ENCODE measurements at places on chromosomes 2 and 18.

DNA sequence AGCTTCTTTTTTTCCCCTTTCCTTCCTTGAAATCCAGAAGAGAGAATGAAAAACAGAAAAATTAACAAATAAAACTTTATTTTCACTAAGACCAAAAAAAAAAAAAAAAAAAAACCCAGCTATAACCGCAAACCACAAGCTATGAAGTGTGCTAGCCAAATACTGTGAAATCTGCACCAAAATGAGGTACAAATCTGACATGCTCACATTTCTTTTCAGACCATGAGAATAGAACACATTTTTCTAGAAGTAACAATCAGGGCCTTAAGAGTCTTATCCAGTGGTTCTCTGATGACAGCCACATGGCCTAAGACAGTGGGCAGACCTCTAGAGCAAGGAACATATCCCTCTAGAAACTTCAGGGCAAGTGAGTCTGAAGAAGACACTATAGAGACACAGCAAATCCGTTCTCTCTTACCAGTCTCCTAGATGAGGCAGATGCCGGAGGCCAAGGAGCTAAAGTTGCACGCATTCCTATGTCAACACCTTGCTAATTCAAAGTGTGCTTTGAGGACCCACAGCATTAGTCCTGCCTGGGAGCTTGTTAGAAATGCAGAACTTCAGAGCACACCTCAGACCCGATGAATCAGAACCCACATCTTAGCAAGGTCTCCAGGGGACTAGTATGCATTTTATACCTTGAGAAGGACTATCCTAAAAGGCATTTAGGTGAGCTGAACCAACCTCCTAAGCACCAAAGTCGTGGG, 317.1 kb downstream of the MYCN start:
- no peak for DNase-seq

- DNase-seq: no peak
Measured at GRCh38 chr2:89833780-89834117, 1142.3 kb downstream of the RPIA start.

DNA sequence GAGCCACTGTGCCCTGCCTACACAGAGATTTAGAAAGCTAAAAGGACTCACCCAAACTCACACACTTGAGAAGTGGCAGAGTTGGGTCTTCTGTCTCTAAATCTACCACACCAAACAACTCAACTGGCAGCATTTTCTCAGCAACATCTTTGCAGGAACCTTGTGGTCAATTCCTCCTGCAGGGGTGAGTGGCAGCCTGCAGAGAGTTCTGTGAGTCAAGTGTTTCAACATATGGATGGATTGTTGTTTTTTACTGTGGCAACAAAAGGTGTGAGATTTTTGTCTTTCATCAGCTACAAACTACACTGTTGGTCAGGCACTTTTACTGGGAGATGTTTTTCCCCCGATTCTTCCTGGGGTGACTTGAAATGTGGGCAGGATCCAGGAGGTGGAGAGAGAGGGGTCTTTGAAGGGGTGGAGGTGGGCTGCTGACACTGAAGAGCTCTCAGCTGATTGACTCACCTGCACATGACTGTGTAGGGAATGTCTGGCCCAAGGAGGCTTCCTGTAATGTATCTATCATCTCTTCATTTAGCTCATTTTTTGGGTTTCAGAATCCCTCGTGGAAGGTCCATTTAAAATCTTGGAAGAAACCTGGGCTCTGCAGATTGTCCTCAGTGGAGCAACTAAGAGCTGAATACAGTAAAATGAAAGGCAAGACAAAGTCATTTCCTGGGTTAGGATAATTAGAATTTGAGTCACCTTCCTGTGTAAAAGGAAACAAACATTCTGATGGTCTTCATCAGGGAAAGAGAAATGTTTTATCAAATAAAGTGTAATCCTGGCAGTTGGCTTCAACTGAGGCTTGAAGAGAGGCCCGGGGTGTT, 98.6 kb downstream of the MSH2 start:
- no peak for DNase-seq

DNA sequence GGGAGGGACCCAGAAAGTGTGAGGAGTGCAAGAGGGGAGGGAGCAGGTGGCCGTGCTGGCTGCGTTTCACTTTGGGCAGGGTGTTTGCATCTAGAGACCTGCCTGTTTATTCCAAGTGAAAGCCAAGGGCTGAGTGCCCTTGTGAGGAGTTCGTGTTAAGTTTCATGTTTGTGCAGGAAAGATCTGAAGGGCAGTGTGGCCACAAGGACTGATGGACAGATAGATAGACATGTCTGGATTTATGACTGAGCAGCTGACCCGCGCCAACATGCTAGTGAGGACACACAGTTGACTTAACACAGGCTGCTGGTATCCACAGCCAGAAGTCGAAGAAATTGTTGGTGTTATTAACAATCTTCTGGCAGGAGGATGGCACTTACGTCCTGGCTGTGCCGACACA, 387.6 kb upstream of the TNP1 start:
- no peak for DNase-seq

GRCh38 chr2:159080641-159081040, 112.2 kb downstream of the TANC1 start:
- DNase-seq: no peak

- no peak for DNase-seq
Measured at GRCh38 chr2:133777574-133777960, 209.3 kb upstream of the NCKAP5 start.

GRCh38 chr18:23066060-23066459, 69.2 kb upstream of the CABLES1 start:
- no peak for DNase-seq

DNA sequence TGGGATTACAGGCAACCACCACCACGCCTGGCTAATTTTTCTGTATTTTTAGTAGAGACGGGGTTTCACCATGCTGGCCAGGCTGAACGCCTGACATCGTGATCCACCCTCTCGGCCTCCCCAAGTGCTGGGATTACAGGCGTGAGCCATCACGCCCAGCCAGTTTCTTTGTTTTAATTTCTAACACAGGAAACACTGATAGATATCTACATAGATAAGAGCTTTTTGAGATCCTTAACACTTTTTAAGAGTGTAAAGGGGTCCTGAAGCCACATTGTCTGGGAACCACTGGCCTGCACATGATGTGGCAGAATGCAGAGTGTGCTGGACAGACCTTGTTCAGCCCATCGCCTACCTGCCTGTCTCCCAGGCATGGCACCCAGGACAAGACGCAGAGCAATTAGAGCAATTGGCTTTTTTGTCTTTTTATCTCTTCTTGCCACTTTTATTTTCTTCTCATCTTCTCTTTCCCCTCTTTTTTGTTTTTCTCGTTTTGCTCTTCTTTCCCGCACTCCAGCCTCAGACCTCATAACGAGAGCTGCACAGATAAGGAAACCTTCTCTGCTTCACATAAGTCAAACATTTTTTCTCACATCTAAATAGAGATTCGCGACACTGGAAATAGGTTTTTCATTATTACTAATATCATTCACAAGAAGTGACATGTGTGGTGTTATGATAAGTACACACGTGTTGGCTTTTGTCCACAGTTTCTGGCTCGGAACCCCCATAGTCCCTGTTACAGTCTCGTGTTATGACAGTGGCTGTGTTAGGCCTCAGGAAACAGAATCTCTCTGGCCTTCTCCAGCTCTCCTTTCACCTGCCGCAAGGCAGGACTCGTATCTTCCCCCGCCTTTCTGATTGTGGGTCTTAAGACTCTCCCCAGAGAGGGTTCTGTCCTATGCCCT, 25.2 kb upstream of the GPR55 start:
- no peak for DNase-seq

GRCh38 chr18:13520306-13520705, 206.1 kb downstream of the FAM210A start:
- DNase-seq: no peak

- DNase-seq: no peak
Measured at GRCh38 chr2:29724282-29724681, 197.1 kb downstream of the ALK start.

DNA sequence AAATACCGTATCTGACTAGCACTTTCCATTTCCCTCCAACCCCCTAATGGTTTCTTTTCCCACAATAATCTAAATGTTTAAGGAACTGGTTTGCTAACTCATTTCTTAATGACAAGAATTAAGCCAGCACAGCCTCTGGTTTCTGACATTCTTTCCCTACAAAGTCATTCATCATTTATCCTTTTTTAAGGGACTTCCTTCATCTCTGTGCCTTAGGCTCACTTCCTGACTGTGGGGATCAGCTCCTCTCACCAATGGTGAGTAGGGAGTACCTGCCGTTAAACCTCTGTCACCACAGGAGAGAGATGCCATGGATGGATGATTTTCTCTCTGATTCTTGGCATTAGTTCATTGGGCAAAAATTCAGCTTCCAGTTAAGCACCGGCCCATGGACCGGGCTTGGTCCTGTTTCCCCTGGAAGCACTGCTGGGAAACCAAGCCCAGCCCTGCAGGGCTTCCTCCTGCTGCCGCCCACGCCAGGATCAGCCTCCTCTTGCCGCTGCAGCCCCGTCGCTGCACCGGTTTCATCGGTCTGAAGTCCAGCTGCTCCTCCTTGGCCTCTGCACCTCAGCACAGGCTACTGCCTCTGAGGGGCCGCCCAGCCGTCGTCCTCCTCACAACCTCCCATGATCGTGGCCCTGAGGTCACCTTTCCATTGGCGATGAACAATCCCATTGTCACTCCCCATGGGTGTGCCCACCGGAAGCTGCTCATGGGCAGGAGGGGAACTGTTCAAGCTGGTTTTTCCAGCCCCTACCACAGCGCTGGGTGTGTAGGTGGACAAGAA, 64.0 kb upstream of the ZNF516 start:
- DNase-seq: no peak

GRCh38 chr2:214244847-214245246, 166.0 kb upstream of the VWC2L start:
- DNase-seq: no peak

DNA sequence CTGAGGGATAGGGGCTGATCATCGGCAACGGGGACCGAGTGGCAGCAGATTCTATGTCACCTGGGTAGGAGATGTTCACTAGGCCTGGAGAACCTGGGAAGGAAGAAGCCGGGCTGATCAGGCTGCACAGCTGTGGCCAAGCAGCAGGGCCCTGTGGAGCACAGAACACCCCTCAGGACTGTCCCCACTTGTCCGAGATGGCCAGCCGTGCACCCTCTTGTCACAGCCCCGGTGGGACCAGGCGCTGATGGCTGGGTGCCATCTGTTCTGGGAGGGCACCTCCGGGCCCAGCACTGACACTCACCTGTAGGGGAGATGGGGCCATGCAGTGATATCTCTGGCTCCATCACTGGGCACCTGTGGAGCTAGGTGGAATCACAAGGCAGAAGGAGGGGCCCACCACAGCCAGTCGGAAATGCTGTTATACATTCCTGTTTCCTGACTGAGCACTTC, 217.9 kb upstream of the RAB6C start:
- DNase-seq: no peak

- no peak for DNase-seq
Measured at GRCh38 chr2:43685357-43685756, 9.1 kb upstream of the C1GALT1C1L start.

DNA sequence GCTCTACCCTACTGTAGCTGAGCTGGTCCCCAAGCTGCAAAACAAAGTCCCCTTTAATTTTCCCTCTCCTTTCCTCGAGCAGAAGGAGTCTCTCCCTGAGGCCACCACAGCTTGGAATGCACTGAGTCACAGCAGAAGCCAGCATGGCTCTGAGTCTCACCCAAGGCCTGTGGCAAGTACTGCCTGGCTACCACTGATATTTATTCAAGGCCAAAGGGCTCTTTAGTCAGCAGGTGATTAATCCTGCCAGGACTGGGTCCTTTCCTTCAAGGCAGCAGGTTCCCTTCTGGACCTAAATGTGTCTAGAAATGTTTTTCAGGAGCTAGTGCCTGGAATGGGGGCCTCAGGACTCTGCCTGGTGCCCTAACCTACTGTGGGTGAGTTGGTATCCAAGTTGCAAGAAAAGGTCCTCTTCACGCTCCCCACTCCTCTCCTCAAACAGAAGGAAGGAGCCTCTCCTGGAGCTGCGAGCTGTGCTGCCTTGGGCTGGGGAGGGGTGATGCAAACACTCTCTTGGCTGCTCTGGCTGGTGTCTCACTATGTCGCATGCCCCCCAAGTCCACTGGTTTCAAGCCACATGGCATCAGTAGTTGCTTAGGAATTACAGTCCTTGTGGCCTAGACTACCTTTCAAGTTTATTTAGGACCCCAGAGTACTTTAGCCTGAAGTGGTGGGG, 53.4 kb downstream of the CD28 start:
- no peak for DNase-seq
